ENCODE measurements at places on chromosomes 3 and 15. TPM values are rescaled to one million over a fixed set of nuclear protein-coding genes. Genes with fewer than 3 reads are reported as not detected.

The KIF7 gene
- total RNA-seq = 0.44 TPM

The GOLGA8R gene
- total RNA-seq = 8.4 TPM

The HIGD2B gene
- 0.20 TPM for total RNA-seq

The PAQR5 gene
- not detected for total RNA-seq

The GHSR gene
- total RNA-seq = not detected

The ATP13A5 gene
- total RNA-seq = not detected

The MYD88 gene
- 74.7 TPM for total RNA-seq

The GABRR3 gene
- total RNA-seq = not detected

The P2RY13 gene
- total RNA-seq = not detected

The KLF15 gene
- not detected for total RNA-seq

The LDHAL6B gene
- total RNA-seq = not detected

The RAB8B gene
- total RNA-seq = 74.2 TPM

The CXCR6 gene
- 91.7 TPM for total RNA-seq

The OSTN gene
- not detected for total RNA-seq

The TTC23 gene
- total RNA-seq = 2.5 TPM

The FBXO40 gene
- total RNA-seq = not detected
